ENCODE measurements at places on chromosomes 5 and 9.

DNA sequence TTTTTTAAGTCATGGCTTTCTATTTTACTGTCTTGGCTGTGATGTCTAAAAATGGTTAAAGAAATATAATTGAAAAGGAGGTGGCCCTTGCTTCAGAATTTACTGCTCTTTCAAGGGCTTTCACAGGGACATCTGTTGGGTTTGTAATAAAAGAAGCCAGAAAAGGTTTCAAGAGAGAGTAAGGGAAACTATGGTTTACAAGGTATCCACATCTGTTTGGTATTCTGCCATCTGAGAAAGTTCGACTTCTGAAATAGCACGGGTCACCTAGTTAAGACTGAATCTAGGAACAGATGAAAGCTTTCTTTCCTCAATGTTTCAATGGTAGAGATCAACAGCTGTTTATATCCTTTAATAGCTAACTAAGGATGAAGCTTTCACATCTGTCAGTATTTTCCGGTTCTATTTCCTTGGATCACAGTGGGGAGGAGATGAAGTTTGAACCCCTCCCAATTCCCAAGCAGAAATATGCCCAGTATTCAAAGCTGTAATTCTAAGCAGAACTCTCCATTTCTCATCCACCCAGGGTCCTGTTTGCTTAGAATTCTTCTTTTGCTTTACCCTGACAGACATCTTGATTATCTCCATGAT lies 72.8 kb upstream of the IFNK start:
- H3K4me1 ChIP-seq, result no peaks in the 10 kb centered on the region
- no peaks in the 10 kb centered on the region for H3K27me3 ChIP-seq
- no peak overlapping the region for H3K4me3 ChIP-seq
- H3K36me3 ChIP-seq, result no peaks in the 10 kb centered on the region
- DNase-seq, result no peak

- H3K4me1 ChIP-seq, result no peaks in the 10 kb centered on the region
- no peak overlapping the region for H3K4me3 ChIP-seq
- DNase-seq, result no peak
- H3K27me3 ChIP-seq, result peaks cover 2% of the 10 kb centered on the region
- H3K27ac ChIP-seq, result no peak overlapping the region
- no peaks in the 10 kb centered on the region for H3K36me3 ChIP-seq
These were observed 296.4 kb downstream of the SLIT3 start for GRCh38 chr5:169004551-169004950.

GRCh38 chr9:95383845-95384244 lies 66.3 kb upstream of the FANCC start:
- H3K4me3 ChIP-seq, result no peak overlapping the region
- H3K36me3 ChIP-seq, result no peaks in the 10 kb centered on the region
- DNase-seq, result no peak
- no peaks in the 10 kb centered on the region for H3K4me1 ChIP-seq

DNA sequence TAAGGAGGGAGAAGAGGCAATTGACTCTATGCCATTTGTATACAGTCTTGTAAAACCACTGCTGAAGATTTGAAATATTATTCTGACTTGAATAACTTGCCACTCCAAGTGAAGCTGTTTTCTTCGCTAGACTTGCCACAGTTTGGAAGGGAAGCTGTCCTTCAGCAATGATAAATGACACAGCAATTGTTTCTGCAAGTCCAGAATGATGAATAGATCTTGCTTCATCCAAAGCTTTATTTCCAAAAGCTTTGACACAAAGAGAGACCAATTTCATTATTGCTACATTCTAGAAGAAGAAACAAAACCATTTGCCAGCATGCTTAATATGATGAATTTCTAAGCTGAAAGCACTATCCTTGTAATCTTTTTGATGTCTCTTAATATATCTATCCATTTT lies 73.7 kb downstream of the ZNF366 start:
- H3K27ac ChIP-seq, result no peak overlapping the region
- H3K4me1 ChIP-seq, result no peaks in the 10 kb centered on the region
- no peaks in the 10 kb centered on the region for H3K27me3 ChIP-seq
- DNase-seq, result no peak
- no peak overlapping the region for H3K4me3 ChIP-seq

DNA sequence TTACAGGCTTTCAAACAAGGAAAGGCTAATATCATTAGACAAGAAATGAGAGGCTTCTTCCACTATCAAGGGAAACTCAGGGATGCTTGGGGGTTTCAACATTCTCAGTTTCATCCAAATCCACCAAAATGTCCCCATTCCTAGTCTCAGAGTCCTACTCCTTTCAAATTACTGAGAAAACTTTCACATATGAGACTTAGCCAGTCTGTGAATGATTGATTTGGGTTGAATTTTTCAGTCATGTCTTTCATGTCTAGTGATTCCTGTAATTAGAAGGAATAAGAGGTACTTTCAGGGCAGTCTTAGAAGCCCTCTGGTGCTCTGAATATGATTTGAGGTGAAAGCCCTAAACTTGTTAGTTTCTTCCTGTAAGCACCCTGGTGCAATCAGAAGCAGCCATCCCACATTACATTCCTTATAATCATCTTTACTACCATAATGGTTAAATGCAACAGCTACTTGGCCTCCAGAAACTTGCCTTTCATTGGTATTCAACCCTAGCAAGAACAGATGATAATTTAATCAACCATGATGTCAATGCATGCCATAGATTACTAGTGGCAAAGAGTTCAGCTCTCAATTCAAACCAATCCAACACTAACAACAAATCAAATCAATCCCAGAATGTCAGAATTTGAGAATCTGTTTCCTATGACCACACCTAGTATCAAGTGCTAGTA lies 50.7 kb upstream of the RIC1 start:
- no peak overlapping the region for H3K27ac ChIP-seq
- no peak for DNase-seq
- no peaks in the 10 kb centered on the region for H3K36me3 ChIP-seq
- no peak overlapping the region for H3K4me3 ChIP-seq

GRCh38 chr9:114310471-114311450 lies 12.1 kb upstream of the ORM1 start:
- no peaks in the 10 kb centered on the region for H3K36me3 ChIP-seq
- H3K27me3 ChIP-seq, result no peaks in the 10 kb centered on the region
- no peaks in the 10 kb centered on the region for H3K4me1 ChIP-seq
- DNase-seq, result no peak
- H3K4me3 ChIP-seq, result no peak overlapping the region

GRCh38 chr9:81244631-81245030 lies 444.7 kb downstream of the TLE1 start:
- no peak for DNase-seq
- no peaks in the 10 kb centered on the region for H3K27me3 ChIP-seq
- no peak overlapping the region for H3K27ac ChIP-seq
- no peaks in the 10 kb centered on the region for H3K4me1 ChIP-seq
- no peak overlapping the region for H3K4me3 ChIP-seq

Data from T-cell (primary cell).